ENCODE measurements at places on chromosomes 11 and 22.

GRCh38 chr11:102457056-102457677 is 4.6 kb upstream of the TMEM123 start:
- no peak for DNase-seq

DNA sequence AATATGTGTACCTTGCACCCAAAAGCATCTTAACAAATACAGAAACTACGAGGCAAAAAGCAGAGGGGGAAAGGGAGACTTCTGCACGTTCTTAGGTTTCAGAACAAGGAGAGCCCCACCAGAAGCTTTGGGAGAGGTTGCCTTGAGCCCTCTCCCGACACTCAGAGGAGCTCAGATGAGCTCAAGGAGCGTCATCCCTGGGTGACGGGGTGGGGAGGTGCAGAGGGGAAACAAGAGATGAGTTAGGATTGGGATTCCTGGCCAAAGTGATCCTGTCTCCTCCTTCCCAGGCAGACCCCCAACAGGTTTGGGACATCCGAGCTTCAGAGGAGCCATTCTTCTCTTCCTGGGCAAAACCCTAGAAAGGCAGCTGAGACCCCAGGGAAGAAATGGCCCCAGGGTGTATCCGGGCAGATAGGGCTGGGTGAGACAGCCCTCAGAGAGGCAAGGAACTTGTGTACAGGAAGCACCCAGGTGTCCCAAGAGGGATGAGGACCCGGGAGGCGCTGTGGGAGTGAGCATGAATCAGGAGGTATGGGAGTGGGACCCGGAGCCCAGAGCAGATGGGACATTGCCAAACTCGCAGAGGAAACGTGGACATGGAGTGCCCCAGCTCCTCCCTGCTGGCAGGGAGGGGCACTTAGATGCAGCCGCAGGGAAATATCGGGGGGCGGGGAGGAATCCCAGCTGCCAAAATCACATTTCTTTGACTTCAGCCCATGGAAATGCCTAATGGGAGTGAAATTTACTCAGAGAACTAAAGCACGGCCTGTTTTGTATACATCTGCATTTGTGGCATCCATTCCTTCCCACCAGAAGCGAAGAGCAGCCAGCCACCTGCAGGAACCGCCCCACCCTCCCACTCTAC is 12.4 kb downstream of the C1QTNF6 start:
- DNase-seq, result no peak

GRCh38 chr11:116073854-116074837 is 569.9 kb upstream of the CADM1 start:
- DNase-seq, result no peak

GRCh38 chr22:40196628-40197360 is 19.1 kb downstream of the TNRC6B start:
- no peak for DNase-seq

DNA sequence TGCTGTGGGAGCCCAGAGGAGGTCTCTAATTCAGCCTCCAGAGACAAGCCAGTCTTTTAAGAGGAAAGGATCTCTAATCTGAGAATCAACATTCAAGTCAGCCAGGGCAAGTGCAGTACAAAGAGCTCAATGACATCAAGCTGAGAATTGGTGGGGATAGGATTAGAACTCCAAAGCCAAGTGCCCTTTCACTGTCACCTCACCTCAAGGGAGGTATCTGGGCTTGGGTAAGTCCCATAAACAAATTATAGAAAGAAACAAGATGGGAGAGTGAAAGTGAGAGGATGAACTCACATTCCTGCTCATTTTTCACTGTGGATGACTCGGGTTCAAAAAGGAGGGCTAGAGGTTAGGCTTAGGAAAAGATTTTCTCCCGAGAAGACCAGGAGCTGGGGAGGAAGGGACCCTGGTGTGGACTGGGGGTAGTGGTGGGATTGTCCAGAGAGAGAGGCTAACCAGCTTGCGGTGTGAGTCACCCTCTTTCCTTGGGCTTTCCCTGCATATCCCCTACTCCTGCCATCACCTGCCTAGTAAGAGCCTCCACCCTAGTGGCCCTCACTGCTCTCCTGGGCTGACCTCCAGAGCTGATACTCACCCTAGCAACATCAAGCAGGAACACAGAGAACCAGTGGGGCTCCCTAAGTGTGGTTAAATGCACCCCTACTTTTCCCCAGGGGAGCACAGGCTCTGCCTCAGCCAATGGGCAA is 70.4 kb downstream of the RRM1 start:
- DNase-seq, result no peak

DNA sequence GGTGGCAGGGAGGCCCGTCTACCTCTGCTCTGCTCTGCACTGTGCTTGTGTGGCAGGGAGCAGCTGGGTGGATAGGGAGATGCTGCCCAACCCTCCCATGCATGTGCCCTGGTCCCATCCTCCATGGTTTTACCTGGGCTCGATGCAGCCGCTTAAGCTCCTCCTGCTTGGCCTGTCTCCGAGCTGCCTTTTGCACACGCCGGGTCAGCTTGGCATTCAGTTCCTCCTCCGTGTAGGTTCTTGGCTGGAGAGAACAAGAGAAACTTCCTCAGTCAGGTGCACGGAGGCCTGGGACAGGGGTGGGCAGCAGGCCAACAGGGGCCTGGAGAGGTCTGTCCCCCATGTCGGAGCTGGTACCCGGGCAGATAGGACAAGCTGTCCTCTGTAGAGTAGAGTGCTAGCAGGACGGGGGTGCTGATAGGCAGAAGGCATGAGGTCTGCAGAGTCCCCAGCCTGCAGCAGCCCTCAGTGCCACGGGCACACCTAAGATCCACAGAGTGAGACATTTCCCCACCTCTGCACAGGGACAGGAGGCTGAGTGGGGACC is 36.4 kb upstream of the BID start:
- no peak for DNase-seq

DNA sequence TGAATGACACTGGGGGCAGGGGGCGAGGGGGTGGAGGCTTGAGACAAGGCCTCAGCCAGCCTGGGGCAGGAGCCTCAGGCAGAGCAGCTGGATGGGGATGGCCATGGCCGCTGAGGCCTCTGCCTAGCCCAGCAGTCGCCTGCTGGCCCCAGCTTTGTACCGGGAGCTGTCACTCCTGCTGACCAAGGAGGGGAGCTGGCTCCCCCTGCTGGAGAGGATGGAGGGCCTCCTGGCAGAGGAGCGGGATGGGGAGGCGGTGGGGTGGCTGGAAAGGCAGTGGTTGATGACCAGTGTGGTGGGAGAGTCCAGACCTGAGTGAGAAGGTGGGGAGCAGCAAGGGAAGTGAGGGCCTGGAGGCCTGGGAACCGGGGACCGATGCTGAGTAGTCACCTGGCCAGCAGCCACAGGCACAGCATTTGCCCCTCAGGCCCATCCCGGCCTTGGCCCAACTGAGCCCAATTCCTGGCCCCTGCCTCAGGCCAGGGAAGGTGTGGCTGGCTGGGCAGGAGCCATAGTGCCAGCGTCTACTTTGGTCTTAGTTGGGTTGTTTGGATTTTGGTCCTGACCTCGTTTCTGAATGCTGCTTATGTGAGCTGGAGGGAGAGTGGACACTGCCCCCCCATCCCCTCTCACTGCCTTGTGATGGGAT is 6.0 kb upstream of the SUSD2 start:
- peak; percentile 67 for DNase-seq

- DNase-seq, result no peak
These were observed 23.5 kb upstream of the P2RY6 start for GRCh38 chr11:73248526-73249185.

- no peak for DNase-seq
These were observed 43.2 kb downstream of the USP47 start for GRCh38 chr11:11884774-11885481.

DNA sequence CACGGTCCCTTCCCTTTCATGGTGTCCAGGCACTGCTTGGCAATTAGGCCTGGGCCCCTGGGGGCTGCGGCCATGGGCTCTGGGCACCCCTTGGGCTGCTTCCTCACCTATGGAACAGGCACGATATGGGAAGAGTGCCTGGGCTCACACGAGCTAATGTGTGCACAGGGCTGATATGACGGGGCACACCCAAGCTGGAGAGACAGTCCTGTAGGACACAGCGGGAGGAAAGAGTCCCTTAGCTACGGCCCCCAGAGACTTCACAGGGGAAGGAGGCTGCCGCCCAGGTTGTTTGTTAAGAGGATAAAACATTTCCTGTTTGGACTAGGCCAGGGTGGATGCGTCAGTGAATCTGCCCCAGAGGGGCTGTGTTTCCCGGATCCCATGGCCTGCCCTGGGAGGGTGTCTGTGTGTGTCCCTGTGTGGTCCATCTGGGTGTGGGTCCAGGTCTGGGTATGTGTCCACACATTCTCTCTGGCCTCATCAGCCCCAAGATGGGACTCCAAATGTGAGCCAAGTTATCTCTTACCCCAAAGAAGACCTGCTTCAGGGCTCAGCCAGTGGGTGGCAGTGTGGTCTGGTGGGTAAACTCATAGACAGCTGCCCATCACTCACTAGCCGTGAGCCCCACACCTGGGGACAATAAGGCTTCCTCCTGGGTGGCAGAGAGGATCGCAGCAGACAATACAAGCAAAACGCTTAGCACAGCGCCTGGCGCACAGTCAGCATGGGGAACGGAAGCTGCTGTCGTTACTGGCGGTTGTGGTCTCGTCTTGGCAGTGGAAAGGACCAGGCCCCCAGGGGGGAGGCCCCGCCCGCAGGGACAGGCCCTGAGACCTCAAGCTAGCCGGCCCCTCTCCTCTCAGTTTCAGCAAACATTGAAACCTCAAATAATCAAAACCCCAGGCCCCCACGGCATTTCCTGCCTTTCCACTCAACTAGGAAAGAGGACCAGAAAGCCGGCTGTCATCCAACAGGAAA is 3.2 kb upstream of the EMID1 start:
- DNase-seq, result peak; percentile 35

DNA sequence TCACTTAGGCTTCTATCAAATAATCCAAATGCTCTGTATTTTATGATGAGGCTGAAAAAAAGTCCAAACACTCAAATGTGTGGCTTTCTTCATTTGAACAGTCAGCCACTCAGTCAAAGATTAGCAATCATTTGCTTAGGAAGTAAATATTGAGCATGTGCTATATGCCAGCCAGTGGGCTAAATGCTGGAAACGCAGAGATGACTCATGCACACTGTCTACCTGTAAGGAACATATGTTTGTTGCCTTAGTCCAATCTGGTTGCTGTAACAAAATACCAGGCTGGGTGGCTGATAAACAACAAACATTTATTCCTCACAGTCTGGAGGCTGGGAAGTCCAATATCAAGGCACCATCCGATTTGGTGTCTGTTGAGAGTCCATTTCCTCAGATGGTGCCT is 617.3 kb downstream of the NTM start:
- no peak for DNase-seq

GRCh38 chr22:30459181-30460052 is 12.4 kb downstream of the SEC14L3 start:
- DNase-seq, result no peak
